ENCODE measurements at places on chromosomes 4 and X.
A peak's percentile ranks its signal among the peaks of the same experiment; 100 is the strongest.

DNA sequence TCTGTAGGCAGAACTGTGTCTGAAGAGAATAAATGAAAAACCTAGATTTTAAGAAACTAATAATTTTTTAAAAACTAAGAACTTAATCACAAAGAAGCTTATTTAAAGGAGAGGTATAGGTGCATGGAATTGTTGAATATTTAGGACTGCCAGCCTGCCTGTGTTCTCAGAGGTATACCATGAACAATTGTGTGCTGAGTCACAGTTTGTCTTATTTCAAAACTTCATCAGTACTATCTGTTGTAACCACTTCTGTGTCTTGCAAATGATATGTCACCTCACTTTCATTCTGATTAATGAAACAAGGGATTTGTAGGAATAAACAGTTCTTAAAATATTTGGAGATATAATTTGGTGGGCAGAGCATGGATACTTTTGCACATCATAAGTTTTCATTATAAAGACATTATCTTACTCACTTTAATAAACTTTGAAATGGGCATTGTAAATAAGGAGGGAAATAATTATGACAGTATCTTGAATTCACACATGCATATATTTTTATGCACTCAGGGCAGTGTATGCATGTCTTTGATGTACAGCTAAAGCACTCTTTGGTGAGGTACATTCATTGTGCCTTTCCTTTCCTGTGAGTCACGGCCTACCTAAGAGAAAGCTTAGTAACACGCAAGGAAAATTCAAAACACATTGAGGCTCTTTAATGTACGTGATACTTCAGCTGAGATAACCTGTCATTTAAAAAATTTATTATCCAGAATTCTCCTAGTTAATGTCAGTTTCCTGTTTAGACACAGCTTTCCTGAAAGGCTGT, 31.7 kb downstream of the STOX2 start:
- peak; percentile 28 for DNase-seq

DNA sequence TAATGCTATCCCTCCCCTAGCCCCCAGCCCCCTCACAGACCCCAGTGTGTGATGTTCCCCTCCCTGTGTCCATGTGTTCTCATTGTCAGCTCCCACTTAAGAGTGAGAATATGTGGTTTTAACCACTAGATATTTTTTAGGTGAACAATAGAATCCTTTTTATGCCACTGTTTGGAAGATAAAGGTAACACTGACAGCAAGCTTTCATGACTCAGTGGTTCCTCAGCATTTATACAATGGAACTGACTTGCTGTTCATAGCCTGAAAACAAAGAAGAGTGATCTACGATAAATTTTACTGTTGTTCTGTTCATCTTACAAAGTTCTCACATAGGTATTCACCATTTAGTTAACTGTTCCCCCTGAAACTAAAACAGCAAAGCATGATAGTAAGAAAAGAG, 147.8 kb downstream of the ARHGAP10 start:
- no peak for DNase-seq

GRCh38 chr4:26955241-26955640, 94.6 kb downstream of the STIM2 start:
- DNase-seq = no peak

- peak; percentile 75 for DNase-seq
Observed at GRCh38 chr4:37392521-37393255, 148.1 kb downstream of the NWD2 start.

- no peak for DNase-seq
Observed at GRCh38 chrX:46375831-46376230, 169.4 kb downstream of the ZNF674 start.

DNA sequence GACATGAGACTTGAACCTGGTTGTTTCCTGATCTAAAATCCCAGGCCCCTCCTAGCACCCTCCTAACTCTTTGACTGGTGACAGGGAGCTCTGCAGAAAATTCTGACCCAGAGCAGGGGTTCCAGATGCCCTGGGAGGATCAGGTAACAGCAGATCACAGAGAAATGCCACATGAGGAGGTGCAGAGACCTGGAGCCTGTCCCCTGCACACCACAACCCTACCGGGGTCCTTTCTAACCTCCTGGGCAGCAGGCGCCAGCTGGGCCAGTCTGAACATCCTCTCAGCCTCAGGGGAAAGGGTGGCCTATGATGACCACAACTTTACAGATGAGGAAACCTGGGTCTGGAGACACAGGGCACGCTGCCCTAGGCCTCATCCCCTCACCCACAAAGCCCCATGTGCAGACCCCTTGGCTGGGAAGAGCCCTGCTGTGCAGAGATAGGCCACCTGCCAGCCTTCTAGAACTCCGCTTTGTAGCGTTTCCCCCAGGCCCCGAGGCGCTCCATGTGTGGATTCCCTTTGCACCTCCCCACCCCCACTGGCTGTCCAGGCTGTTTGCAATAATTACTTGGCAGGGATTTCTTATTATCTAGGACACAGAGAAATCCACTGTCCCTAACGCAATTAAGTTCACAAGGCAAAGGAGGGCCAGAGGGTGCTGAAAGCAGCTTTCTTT, 36.5 kb downstream of the WDR1 start:
- no peak for DNase-seq

GRCh38 chr4:25859429-25860148, 3.2 kb downstream of the SEL1L3 start:
- peak; percentile 50 for DNase-seq

- peak; percentile 27 for DNase-seq
Observed at GRCh38 chrX:9942086-9942485, 25.1 kb upstream of the CLDN34 start.

DNA sequence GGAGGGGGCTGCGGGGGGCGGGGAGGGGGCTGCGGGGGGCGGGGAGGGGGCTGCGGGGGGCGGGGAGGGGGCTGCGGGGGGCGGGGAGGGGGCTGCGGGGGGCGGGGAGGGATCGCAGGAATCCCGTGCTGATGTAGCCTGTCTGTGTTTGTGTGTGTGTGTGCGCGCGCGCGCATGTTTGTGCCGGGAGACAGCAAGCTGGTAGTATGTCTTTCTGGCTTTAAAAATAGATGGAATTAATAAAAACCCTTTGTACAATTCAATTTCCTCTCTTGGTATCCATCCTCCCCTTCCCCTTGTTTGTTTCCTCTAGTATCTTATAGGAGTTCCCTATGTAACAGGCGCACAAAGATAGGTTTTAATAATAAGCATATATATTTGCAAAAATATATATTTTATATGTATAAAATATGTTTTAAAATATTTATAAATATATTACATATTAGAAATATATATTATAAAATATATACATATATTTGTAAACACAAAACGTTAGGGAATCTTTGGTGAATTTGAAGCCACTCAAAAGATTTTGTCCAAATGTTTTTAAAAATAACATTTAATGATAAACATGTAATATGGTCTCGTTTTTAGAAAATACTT, 782 bp downstream of the ARHGAP24 start:
- no peak for DNase-seq

- peak; percentile 85 for DNase-seq
Observed at GRCh38 chr4:3388471-3389232, 53.1 kb upstream of the HGFAC start.

- DNase-seq = no peak
Observed at GRCh38 chr4:72875138-72875537, 194.4 kb downstream of the COX18 start.

- DNase-seq = peak; percentile 23
Observed at GRCh38 chr4:3644849-3645627, 112.8 kb upstream of the LRPAP1 start.

- DNase-seq = no peak
Observed at GRCh38 chr4:75054078-75054477, 121.2 kb downstream of the PARM1 start.

GRCh38 chr4:86367577-86367976, 7.7 kb upstream of the MAPK10 start:
- DNase-seq = no peak

DNA sequence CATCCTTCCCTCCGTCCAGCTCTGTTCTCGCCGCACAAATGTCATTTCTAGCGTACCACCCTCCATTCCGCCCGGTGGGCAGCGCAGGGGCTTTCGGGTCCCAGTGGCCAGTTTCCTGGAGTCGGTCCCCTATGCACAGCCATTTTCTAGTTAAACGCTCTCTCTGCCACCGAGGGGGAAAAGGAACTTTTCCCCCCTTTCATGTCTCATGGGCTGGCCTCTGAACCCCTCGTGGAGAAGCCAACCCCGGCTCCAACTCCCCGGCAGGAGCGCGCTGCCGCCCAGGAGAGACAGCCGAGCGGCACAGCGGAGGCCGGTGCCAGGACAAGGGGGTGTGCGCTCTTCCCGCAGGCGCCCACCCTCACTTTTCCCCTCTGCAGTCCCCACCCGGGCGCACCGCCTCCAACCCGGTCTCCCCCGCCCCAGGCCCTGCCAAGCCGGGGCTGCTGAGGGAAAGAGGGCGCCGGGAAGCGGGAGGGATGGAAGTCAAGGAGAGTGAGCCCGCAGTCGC, 662 bp downstream of the APBB2 start:
- DNase-seq = peak; percentile 3

GRCh38 chr4:97412331-97412730, 730.9 kb downstream of the STPG2 start:
- DNase-seq = no peak

GRCh38 chrX:12751887-12752286, 39.3 kb upstream of the PRPS2 start:
- DNase-seq = no peak

- DNase-seq = no peak
Observed at GRCh38 chr4:169062897-169063244, 52.8 kb upstream of the CBR4 start.

- DNase-seq = no peak
Observed at GRCh38 chrX:150038315-150038714, 100.0 kb upstream of the EOLA2 start.

GRCh38 chr4:60656171-60656570, 544.0 kb upstream of the ADGRL3 start:
- DNase-seq = no peak

DNA sequence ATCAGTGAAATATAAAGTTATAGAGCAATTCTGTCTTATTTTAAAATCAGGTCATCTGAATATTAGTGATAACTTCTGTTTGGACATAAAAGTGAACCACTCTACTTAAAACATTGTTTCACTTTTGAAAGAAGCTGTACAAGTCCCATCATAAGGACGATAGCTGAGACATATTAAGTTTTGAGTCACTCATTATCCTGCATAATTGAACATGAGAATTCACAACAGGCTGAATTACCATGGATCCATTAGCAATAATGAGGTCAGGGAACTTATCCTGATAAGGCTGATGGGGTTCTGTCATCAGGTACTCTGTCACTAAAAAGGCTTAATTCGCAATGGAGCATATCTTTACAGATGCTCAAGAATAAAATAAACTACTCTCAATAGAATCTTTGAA, 80.4 kb downstream of the REELD1 start:
- no peak for DNase-seq

GRCh38 chr4:40662962-40663604, 33.4 kb upstream of the RBM47 start:
- peak; percentile 36 for DNase-seq

DNA sequence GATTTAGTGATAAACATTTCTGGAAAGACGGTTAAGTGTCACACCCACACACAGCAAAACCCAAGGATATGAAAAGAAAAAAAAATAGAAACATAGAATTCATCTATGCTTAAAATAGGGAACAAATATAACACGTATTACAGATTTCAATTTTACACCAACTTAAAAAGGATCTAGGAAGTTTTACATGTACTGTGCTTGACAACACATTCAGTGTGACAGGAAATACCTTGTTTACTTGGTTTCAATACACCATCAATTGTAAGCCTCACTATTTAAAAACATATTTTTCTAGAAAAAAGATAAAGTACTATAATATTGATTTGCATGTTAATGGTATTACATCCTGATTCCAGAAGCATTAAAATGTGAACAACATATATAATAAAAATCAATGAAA, 77.0 kb upstream of the SPRY1 start:
- DNase-seq = no peak

DNA sequence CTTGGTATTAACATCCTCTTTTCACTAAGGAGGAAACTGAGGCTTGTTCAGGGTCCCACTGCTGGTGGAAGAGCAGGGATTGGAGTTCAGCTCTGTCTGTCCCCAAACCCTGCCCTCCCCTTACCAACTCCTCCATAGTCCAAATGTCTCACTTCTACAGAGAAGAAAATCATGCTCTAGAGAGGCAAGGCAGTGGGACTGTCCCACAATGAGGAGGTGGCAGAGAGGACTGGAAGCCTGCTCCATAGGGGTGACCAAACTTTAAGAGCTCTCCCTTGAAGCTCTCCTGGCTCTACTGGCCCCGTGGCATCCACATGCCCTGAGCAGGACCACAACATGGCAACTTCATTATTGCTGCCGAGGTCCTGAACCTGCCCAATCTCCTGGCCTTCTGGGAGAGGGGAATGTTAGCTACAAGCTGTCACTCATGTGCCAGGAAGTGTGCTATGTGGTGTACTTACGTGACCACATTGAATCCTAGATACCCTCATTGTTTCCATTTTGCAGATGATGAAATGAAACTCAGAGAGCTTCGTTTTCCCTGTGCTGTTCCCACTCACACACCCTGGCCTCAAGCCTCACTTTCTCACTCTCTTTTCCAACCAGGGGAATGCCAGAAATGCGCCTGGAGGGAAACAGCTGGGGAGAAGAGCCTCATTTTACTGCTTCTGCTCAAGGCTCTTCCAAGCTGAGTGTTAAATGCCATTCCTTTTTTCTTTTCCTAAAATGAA, 71.5 kb downstream of the ANAPC4 start:
- DNase-seq = no peak

DNA sequence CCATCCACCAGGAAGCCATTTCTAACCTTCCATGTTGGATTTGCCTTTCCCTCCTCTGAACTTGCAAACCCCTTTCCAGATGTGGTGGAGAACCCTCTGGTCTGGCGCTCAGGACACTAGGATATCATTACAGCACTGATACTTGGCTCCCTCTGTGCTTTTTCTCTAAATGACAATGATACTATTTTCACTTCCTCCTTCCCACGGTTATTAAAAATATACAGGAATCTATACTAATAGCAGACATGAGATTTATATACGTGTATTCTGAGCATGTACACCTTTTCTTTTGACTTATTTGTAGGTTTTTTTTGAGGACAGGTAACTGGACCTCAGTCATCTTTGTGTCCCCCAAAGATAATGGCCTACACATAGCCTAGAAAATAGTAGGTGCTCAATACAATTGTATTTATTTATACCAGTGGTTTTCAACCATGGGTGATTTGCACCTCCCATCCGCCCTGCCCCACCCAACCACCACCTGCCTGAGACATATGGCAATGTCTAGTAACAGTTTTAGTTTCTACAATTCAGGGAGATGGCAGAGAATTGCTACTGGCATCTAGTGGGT, 60.4 kb upstream of the PLAC8 start:
- peak; percentile 77 for DNase-seq

Measured in inflammatory macrophage treated with lipopolysaccharide for 4 hours (primary cell).